ENCODE measurements at places on chromosomes 4 and X. TPM values are rescaled to one million over a fixed set of nuclear protein-coding genes. Genes with fewer than 3 reads are reported as not detected.

DNA sequence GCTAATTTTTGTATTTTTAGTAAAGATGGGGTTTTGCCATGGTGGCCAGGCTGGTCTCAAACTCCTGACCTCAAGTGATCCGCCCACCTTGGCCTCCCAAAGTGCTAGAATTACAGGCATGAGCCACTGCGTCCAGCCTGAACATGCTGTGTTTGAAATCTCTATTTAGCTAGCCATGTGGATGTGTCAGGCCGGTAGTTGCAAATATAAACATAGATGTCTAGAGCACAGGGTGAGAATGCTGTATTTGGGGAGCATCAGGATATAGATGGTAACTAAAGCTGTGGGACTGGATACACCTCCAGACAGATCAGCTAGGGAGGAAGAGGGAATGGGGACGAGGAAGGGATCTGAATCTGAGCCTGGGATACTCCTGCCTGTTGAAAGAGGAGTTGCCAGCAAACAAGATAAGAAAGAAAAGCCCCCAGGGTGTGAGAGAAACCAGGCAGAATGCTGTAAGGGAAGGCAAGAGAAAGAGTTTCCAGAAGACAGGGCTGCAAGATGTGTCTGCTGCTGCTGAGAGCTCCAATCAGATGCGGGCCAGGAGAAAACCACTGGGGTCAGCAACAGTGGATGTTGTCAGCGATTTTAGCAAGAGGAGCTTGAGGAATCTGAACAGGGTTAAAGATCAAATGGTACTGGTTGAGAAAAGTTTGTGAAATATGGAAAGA lies 177.4 kb downstream of the PALLD start:
- H3K27ac ChIP-seq = no peak overlapping the region
- peaks cover 3% of the 10 kb centered on the region for H3K27me3 ChIP-seq
- no peak for DNase-seq
- H3K4me3 ChIP-seq = no peak overlapping the region
- peaks cover 5% of the 10 kb centered on the region for H3K36me3 ChIP-seq

The DOCK11 gene
- 14.0 TPM for total RNA-seq

DNA sequence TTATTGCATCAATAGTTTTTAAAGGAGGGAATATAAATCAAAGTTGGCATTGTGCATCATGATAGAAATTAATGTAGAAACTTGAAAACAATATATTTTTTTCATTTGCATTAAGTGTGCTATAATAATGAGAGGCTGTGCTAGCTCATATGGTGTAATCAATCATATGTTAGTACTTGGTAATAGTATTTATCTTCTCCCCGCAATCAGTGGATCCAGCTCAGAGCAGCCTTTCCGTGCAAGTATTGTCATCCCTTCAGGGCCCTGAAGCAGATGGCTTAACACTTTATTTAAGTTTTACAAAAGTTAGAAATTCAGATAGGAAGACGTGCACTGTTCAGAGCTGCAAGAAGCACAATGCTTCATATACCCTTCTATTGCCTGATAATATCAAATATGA lies 616.3 kb upstream of the ATOH1 start:
- no peak overlapping the region for H3K4me3 ChIP-seq
- H3K27me3 ChIP-seq = no peaks in the 10 kb centered on the region
- H3K36me3 ChIP-seq = no peaks in the 10 kb centered on the region
- no peak for DNase-seq
- no peak overlapping the region for H3K27ac ChIP-seq
- H3K4me1 ChIP-seq = peaks cover under 1% of the 10 kb centered on the region

DNA sequence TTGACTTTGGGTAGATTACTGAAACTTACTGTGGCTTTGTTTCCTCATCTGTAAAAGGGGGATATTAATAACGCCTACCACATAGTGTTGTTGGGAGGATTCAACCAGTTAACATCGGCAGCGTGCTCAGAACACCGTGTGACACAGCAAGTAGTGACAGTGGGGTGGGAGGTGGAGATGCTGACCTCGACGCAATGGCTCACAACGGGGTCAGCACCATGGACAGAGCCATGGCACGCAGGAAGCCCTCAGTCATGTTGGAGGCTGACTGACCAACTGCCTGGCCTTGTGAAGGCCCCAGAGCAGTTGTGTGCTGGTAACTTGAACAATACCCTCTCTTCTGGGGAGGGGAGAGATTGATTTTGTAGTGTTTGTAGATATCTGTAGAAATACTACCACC lies 93.2 kb downstream of the WFS1 start:
- no peaks in the 10 kb centered on the region for H3K36me3 ChIP-seq
- H3K4me1 ChIP-seq = no peaks in the 10 kb centered on the region
- H3K27me3 ChIP-seq = peaks cover 34% of the 10 kb centered on the region
- DNase-seq = no peak
- H3K27ac ChIP-seq = no peak overlapping the region

The MTCP1 gene
- 10.2 TPM for total RNA-seq

The DKC1 gene
- total RNA-seq = 62.7 TPM

The SSX1 gene
- total RNA-seq = not detected

GRCh38 chr4:112649055-112649408 lies 12.1 kb downstream of the LARP7 start:
- H3K27me3 ChIP-seq = no peaks in the 10 kb centered on the region
- H3K36me3 ChIP-seq = peaks cover 6% of the 10 kb centered on the region
- H3K27ac ChIP-seq = no peak overlapping the region
- no peak for DNase-seq
- no peak overlapping the region for H3K4me3 ChIP-seq

The GCNA gene
- total RNA-seq = 0.79 TPM

GRCh38 chr4:125316401-125316790 lies 1.6 kb downstream of the FAT4 start:
- H3K27me3 ChIP-seq = peaks cover 59% of the 10 kb centered on the region
- peak overlapping the region; percentile 94 for H3K4me3 ChIP-seq
- H3K27ac ChIP-seq = peak overlapping the region; percentile 72
- H3K4me1 ChIP-seq = peaks cover 17% of the 10 kb centered on the region
- peaks cover 31% of the 10 kb centered on the region for H3K36me3 ChIP-seq

GRCh38 chr4:77104791-77105540 lies 29.2 kb upstream of the CCNI start:
- DNase-seq = no peak
- H3K4me1 ChIP-seq = peaks cover 14% of the 10 kb centered on the region
- H3K27ac ChIP-seq = no peak overlapping the region
- peaks cover 3% of the 10 kb centered on the region for H3K27me3 ChIP-seq
- no peak overlapping the region for H3K4me3 ChIP-seq
- H3K36me3 ChIP-seq = no peaks in the 10 kb centered on the region

GRCh38 chrX:111917591-111917990 lies 41.6 kb downstream of the TRPC5OS start:
- no peaks in the 10 kb centered on the region for H3K4me1 ChIP-seq
- no peak for DNase-seq
- H3K27me3 ChIP-seq = peaks cover 5% of the 10 kb centered on the region
- H3K4me3 ChIP-seq = no peak overlapping the region
- no peaks in the 10 kb centered on the region for H3K36me3 ChIP-seq

- DNase-seq = no peak
- no peaks in the 10 kb centered on the region for H3K27me3 ChIP-seq
- peaks cover 28% of the 10 kb centered on the region for H3K36me3 ChIP-seq
These were observed 11.0 kb downstream of the DHRSX start for GRCh38 chrX:2489446-2490445.

Data from type B pancreatic cell (in vitro differentiated cells).